EH (cell line): ENCODE measurements at places on chromosomes 5 and 9.

GRCh38 chr5:120207129-120207528, 257.0 kb upstream of the PRR16 start:
- peak; percentile 19 for DNase-seq

DNA sequence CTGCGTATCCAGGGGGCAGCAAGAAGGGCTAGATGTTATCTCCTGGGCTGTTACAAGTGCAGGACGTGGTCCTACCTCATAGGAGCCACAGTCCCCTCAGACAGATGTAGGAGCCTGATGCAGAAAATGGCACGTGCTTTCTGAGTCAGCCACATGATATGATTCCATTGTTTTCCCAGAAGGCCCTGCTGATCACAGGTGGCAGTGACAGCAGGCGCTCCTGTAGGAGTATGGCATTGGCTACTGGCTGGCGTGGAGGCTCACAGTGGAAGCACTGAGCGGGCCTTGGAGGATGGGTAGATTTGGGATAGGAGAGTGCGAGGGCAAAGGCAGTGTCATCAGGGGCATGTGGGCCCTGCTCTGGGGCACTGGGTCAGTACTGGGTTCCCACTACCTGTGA, 21.9 kb downstream of the USP20 start:
- no peak for DNase-seq

- DNase-seq = no peak
Measured at GRCh38 chr5:178449163-178450070, 140.8 kb downstream of the COL23A1 start.

GRCh38 chr5:33227746-33228145, 213.0 kb upstream of the TARS1 start:
- peak; percentile 24 for DNase-seq

- peak; percentile 52 for DNase-seq
Measured at GRCh38 chr5:153445875-153446579, 44.4 kb upstream of the GRIA1 start.

DNA sequence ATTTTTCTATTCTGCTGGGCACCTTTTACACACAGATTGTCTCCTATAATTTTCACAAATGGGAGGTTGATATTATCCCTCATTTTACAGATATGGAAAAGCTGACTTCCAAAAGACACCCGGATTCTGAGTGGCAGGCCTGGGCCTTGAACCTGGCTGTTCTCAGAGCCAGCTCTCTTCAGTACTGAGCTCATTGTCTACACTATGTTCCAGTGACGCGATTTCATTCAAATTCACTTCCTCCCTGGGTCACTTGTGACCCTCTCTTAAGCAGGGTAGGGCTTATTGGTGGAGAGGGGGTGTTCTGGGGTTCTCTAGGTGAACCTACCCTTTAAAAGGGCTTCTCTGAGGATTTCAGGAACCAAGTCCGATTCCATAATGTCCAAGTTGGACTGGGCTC, 70.2 kb downstream of the ANKRD33B start:
- no peak for DNase-seq

DNA sequence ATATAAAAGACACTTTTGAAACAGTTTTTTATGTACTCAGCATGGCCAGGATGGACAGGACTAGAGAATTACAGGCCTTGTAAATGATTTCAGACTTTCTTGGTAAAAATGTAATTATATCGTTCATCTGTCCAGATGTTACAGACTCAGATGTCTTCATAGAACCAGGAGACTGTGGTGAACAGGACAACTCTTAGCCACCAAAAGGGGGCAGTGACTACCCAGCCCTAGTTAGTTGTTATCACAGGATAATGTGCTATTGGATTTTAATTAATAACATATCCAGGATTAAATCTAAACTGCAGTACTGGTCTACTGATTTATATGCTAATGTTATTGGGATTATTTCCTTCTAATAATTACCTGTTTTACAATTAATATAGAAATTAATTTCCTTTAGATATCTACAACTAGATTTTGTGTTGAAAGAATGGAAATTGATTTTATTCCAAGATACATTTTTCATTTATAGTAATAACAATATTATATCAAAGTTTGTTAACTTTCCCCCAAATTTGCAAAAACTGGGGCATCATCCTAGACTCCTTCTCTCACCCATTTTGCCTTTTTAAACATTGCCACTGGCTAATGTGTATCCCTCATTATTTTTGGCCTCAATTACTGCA, 99.4 kb downstream of the MTREX start:
- DNase-seq = peak; percentile 71

DNA sequence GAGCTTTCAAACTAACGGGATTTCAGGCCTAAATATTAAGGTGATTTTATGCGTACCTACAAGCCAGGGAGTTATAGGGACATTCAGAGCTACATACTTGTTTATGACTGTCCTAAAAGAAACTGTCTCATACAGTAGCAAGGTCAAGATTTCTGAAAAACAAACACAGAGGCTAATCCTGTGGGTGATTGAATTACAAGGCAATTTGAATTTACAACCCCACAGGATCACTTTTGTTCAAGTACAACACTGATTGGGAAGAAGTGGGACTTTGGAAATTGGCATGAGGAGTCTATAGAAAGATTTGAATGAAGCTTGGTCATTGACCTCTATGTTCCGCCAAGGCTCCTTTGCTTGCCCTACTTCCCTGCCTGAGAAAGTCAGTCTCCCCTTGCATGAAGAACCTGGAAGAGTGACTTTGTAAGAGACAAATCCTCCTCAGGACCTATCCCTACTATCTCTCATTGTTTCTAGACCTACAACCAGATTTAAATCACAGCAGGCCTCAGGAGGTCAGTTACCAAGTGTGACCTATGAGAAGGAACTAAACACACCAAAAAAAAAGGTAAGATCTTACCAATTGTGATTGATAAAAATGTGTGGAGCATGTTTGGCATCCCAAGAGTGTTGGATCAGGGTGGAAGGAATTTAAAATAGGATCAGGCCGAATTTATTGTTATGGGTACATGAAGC, 38.4 kb upstream of the CDC42SE2 start:
- no peak for DNase-seq

- no peak for DNase-seq
Measured at GRCh38 chr9:81621118-81621517, 68.2 kb downstream of the TLE1 start.

GRCh38 chr5:135641734-135642487, 63.1 kb upstream of the CXCL14 start:
- peak; percentile 9 for DNase-seq

DNA sequence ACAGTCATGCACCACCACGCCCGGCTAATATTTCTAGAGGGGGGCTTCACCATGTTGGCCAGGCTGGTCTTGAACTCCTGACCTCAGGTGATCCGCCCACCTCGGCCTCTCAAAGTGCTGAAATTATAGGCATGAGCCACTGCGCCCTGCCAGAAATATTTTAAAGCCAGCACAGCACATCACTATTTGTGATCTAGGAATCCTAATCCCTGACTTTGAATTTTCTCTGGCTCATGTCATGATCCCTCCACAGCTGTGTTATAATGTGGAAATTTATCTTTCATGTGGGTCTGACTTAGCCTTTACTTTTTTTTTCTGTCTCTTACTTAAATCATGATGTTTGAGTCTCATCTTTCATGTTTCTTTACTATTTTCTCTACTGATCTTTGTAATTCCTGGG, 18.7 kb upstream of the ITGA1 start:
- peak; percentile 27 for DNase-seq

GRCh38 chr5:173451031-173451430, 122.8 kb upstream of the STC2 start:
- peak; percentile 35 for DNase-seq

GRCh38 chr9:3014178-3014577, 170.3 kb upstream of the PUM3 start:
- DNase-seq = no peak

DNA sequence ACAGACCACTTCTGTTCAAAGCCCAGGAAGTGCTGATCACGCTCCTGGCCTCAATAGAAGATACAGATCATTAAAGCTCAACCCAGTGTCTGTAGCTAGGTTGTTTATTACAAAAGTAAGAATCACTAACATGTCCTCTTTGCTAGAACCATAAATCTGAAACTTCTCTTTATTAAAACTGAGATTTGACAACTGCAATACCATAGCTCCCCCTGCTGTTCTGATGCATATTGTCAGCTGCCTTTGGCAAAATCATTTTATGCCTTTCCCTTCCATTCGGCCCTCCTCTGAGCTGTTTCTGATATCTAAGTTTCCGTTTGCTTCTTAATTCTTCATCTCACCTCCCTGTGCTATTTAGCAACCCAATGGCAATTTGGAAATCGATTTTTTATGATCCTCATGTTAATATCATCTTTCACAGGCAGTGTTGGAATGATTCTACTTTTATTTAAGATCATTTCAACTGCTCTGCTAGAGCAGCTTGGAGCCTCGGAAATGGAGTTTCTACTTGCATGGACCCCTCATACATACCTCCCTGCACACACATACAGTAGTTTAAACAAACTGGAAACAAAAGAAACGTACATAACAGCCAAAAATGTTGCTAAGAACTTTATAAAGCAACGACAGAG, 998.8 kb downstream of the MAT2B start:
- peak; percentile 49 for DNase-seq

DNA sequence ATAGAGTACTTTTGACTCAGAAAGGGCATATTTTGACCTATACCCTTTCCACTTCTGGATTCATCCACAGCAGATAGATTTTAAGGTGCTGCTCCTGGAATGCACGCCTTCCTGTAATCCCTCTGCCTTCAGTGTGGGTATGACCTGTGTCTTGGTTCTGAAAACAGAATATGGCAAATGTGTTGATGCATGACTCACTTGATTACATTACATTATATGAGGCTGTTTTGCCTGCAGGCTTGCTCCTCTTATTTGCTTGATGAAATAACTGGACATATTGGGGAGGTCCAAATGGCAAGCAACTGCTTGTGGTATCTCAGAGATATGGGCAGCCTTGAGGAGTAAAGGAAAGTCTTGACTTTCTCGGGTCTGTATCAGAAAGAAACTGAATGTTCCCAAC, 468.6 kb downstream of the CDH18 start:
- no peak for DNase-seq

- DNase-seq = no peak
Measured at GRCh38 chr9:133161547-133161950, 2.2 kb downstream of the GBGT1 start.

- DNase-seq = no peak
Measured at GRCh38 chr9:90515510-90515909, 127.1 kb downstream of the DIRAS2 start.

DNA sequence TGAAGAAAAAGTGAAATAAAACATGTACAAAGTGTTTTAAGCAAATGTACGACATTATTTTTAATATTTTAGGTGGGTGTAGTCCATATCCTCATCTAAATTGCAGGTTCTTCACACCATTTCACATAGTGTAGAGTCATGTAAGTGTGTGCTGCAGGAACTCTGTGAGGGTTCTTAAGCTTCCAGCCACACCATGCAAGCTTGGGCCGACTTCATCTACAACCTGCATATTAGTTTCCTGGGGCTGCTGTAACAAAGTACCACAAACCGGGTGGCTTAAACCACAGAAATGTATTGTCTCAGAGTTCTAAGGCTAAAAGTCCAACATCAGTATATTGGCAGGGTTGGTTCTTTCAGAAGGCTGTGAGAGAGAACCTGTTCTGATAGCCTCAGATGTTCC, 10.2 kb downstream of the PAM start:
- no peak for DNase-seq

DNA sequence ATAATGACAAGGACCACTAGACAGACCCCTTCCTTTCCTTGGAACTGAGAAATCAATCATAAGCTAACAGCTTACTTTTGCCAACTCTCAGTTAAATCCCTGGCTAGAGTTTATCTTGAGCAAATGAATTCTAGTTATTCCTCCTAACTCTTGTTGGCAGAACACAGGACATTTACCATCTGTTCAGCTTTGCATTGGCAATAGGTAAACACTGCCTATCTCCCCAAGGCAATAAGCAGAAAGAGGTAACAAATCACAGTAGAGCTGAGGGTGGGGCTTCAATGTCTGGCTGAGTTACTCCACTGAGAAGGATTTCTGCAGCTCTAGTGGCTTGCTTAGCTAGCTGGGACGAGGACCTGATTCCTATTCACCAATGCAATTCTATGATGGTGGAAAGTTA, 503.3 kb upstream of the GRIA1 start:
- no peak for DNase-seq

DNA sequence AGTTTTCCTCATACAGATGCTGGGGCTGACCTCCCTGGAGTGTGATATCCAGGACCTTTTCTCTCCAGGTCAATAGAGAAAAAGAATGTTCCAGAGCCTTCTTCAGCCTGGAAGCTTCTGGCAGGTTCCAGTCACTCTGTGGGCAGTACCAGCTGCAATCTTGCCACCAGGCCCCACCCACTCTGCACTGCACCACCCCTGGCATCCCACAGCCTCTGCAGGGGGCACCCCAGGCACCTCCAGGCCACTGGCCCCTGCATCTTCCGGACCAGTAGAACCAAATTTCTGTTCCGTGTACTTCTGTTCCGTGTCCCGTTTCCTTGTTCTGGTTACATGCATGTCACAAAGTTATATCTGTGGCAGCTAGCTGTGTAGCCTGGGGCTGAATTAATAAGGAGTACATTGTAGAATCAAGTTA, 83.3 kb upstream of the ZBTB43 start:
- DNase-seq = no peak

GRCh38 chr5:113969901-113970300, 392.0 kb upstream of the KCNN2 start:
- no peak for DNase-seq

DNA sequence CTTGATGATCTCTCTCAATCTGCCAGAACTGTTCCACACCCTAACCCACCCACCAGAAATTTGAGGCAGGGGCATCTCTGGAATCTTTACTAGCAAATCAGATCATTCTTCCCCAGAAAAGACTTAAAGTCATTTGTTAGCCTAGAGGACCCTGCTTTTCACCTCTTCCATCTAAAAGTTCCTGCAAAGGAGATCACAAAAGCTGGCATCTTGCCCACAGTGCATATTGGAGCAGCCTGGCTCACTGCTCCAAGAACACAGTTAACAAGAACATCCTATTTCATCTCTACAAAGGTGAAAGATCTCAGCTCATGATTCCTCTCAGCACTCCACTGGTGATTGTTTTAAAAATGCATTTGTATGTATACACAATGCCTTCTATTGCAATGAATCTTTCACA, 36.3 kb downstream of the GABRP start:
- no peak for DNase-seq

- DNase-seq = peak; percentile 16
Measured at GRCh38 chr9:114521846-114522245, 16.6 kb upstream of the WHRN start.

DNA sequence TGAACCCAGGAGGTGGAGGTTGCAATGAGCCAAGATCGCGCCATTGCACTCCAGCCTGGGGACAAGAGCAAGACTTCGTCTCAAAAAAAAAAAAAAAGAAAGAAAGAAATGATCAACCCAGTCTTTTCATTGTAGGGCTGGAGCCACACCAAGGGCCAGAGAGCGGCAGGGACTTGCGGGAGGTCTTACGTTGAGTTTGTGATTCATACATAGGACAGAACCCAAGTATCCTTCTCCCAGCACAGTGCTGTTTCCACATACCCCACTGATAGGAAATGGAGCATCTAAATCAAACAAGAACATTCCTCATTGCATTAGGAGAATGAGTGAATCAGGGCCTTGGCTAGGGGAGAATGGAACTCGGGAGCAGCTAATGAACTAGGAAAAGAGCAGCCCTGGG, 3.5 kb upstream of the TNIP1 start:
- peak; percentile 27 for DNase-seq

- no peak for DNase-seq
Measured at GRCh38 chr9:123319541-123320339, 36.3 kb upstream of the CRB2 start.

GRCh38 chr5:125411071-125411743, 664.8 kb upstream of the ZNF608 start:
- DNase-seq = no peak
